AG20443 (cell line): ENCODE measurements at places on chromosomes 4 and X.

GRCh38 chr4:179750374-179750773, 2308.1 kb upstream of the AGA start:
- DNase-seq: no peak

GRCh38 chrX:13906093-13906492, 89.2 kb upstream of the GPM6B start:
- no peak for DNase-seq

DNA sequence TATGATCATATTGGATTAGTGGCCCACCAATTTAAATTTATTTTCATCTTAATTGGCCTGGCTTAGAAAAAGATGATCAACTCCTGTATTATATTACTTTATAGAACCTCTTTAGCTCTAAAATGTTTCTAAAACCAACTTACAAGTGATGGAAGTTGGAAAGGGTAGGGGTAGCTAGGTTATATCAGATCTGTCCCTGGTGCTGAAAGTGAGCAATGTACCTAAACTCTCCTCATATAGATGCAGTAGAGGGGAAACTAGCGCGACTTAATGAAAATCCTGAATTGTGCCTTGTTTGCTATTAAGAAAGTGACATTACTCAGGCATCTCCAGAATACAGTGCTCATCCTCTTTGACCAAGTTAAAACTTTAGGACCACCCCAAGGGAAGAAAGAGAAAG, 7.5 kb upstream of the PTCHD1 start:
- no peak for DNase-seq

DNA sequence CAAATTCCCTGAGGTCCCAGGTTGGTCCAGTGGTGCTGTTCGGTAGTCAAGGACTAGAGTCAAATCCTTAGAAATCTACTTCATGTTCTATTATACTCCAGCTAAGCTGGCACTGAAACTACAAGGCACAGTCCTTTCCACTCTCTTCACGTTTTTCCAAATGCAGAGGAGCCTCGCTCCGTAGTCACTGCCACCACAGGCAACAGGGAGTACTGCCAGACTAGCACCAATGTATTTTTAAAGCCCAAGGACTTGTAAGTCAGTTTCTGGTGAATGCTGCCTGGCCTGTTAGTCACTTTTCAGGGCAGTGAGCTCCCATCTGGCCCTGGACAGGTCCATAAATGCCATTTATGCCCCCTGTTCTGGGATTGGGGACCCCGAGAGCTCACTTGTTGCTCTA, 323.5 kb downstream of the FAM47A start:
- no peak for DNase-seq

DNA sequence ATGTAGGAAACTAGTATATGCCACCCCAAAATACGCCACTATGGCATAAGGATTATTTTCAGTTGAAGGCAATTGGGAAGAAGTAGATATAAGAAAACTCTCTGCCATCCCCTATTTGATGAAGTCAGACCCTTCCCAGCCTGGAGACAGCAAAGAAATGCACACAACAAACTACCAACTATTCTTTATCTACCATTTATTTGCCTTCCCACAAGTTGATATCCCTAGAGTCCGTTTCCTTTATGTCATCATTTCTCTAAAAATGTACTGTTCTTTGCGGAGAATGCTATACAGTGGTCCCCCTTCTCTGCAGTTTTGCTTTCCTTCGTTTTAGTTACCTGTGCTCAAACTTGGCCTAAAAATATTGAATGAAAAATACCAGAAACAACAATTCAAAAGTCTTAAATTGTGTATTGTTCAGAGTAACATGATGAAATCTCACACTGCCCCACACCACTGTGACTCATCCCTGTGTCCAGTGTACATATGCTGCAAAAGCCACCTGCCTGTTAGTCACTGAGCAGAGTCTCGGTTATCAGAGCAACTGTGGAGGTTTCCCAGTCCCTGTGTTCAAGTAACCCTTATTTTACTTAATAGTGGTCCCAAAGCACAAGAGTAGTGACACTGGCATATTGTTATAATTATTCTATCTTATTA, 152.3 kb downstream of the WDFY3 start:
- DNase-seq: peak; percentile 54

- no peak for DNase-seq
Observed at GRCh38 chrX:729583-730409, 99.2 kb downstream of the SHOX start.

- no peak for DNase-seq
Observed at GRCh38 chr4:176492646-176493302, 173.0 kb downstream of the SPCS3 start.

- no peak for DNase-seq
Observed at GRCh38 chr4:178174756-178175155, 732.5 kb upstream of the AGA start.

DNA sequence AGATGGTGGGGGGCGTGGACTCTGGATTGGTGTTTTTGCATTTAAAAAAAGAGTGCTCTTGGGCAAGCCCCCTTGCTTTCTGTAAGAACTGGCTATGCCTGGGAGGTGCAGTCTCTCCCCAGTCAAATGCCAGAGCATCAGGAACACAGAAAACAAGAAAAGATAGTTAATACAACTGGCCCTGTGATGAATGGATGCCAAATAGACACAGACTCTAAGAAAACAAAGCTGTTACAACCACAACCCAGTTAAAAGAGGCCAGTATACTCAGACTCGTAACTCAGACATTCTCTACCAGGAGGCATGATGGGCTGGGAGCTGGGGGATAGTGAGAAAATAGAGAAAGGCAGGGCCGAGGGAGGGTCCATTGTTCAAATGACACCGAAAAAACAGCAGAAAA, 32.5 kb upstream of the C1QTNF7 start:
- DNase-seq: peak; percentile 22

DNA sequence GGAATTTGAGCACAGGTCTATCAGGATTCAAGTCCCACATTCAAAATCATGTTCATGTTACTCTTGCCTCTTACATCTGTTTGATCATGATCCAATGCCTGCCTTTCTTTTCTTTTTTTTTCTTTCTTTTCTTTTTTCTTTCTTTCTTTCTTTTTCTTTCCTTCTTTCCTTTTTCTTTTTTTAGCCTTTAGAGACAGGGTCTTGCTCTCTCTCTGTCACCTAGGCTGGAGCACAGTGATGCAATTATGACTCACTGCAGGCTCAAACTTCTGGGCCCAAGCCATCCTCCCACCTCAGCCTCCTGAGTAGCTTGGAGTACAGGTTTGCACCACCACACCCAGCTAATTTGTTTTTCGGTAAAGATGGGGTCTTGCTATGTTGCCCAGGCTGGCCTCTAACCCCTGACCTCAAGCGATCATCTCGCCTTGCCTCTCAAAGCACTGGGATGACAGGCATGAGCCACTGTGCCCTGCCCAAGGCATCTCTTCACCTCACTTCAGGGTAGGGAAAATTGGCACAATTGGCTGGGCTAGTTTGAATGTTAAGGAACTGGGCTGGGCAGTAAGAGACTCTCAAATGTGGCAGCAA, 359.2 kb downstream of the FBXW7 start:
- no peak for DNase-seq

DNA sequence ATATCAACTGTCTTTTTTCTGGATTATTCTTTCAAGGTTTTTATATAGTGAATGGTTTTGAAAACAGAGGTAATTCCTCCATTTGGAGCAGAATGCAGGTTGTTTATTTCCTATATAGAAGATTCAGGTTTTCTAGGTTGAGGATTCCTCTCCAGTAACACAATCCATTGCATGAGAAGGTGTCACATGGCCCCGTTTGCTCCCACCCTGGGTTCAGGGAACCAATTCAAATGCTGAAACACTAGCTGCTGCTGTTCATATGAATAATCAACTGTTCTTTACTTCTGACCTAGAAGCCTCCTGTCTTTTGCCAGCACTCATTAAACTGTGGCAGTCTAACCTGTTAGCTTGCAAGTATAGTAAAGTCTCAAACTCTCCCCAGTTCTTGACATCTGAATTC, 1316.9 kb upstream of the TENM3 start:
- DNase-seq: no peak

GRCh38 chrX:55005256-55005655, 5.1 kb downstream of the APEX2 start:
- no peak for DNase-seq

DNA sequence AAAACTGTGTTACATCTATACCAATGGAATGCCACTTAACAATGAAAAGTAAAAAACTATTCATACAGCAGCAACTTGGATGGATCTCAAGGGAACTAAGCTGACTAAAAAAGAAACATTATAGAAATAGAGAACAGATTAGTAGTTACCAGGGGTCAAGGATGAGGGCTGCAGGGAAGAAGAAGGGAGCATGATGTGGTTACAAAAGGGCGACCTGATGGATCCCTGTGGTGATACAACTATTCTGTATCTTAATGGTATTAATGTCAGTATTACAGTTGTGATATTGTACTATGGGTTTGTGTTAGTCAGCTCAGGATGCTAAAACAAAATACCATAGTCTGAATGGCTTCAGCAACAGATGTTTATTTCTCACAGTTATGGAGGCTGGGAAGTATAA, 190.7 kb downstream of the ZNF674 start:
- DNase-seq: no peak

DNA sequence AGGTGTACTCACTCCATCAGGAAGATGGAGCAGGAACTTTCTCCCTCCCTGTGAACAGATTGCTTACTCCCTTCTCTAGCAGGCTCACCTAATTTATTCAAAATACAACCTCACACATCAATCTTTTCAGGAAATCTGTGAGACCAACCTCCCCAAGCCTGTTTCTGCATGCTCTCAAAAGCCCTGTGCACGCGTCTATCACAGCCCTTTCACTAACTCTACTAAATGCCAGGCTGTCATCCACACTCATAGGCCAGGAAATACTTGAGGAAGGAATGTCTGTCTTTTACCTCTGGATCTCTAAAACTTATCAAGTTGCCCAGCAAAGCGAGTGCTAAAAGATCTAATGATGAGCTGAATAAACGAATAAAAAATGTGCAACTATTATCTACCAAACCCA, 11.2 kb downstream of the CAMK2D start:
- no peak for DNase-seq

- no peak for DNase-seq
Observed at GRCh38 chr4:93355411-93355810, 473.1 kb upstream of the ATOH1 start.

- peak; percentile 40 for DNase-seq
Observed at GRCh38 chr4:41399231-41399630, 138.7 kb upstream of the LIMCH1 start.

DNA sequence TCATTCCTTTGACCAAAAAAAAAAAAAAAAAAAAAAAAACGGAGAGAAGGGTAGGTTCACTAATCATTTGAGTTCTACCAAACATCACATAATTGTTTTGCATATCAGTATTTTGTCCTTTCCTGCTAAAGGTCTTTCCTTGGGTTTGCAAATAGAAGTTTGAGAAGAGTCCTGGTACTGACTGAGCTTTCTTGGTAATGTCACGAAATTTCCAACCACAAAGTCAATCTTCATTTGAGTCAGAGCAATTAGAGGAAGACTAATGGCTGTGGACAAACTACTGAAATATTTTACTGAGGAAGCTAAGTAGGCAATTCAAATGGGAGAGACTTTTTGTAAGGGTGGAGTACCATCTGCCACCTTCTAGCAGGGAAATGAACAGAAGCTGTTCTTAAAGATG, 21.7 kb upstream of the CD40LG start:
- no peak for DNase-seq

DNA sequence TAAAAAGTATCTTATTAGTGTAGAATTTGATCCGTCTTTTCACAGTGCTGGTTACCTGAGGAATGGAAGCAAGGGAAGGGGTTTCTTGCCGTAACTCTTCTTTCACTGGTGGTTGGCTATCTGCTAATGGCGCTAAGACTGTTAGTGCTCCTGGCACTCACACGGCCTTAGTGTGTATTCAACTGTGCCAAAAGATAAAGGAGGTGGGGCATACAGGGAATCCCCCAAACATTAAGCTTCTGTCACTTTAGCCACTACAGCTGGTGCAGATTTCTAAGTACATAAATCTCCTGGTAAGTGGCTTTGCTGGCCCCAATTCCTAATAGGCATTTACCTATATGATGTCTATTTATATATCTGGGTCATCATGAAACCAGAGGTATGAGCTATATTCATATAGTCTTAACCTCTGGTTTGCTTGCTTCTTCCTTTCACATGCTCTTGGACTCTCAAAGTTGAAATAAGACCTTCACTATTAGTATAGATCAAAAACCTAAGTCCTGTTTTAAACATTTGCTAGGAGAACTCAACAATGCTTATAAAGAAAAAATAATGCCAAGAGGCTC, 95.1 kb downstream of the TSPAN7 start:
- no peak for DNase-seq

- DNase-seq: no peak
Observed at GRCh38 chrX:105483011-105483410, 262.5 kb upstream of the TEX13A start.

DNA sequence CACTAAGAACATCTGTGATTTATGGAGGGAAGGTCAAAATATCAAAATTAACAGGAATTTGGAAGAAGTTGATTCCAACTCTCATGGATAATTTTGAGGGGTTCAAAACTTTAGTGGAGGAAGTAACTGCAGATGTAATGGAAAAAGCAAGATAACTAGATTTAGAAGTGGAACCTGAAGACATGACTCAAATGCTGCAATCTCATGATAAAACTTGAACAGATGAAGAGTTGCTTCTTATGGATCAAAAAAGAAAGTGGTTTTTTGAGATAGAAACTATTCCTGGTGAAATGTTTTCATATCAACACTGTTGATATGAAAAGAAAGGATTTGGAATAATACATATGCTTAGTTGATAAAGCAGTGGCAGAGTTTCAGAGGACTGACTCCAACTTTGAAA, 9.7 kb downstream of the TMPRSS11F start:
- DNase-seq: no peak

DNA sequence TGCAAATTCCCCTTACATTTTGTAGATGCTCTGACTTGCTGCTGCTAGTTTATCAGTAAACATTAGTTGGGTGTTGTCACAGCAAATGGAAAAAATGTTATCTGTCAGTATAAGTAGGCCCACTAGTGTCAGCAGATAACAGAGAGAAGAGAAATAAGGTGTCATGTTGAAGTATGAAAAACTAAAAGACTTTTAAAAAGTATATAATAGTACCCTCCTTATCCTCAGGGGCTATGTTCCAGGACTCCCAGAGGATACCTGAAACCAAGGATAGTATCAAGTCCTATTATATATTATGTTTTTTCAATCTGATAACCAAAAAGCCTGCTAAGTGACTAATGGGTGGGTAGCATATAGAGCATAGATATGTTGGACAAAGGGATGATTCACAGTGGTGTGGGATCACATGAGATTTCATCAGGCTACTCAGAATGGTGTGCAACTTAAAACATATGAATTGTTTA, 11.6 kb upstream of the BMP2K start:
- no peak for DNase-seq

DNA sequence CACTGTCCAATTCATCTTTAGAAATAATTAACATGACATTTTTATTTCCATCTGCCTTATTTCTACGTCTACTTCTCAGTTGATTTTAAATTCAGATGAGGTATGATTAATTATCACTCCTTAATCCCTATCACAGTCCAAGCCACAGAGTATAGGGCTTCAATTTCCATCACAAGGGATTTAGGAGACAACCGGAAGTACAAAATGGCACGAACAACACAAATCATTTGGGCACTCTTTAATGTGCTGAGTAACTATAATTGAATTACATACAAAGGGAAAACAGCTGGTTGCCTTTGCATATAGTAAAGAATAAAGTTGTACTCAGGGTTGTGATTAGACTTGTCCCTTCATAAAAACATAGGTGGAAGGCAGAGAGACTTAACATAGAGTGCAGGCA, 290.4 kb upstream of the MAGEB16 start:
- DNase-seq: no peak

GRCh38 chr4:48792348-48793006, 12.4 kb upstream of the FRYL start:
- no peak for DNase-seq
